ENCODE measurements at places on chromosomes 6 and 20. TPM values are rescaled to one million over a fixed set of nuclear protein-coding genes. Genes with fewer than 3 reads are reported as not detected.
A peak's percentile ranks its signal among the peaks of the same experiment; 100 is the strongest.

- no peak overlapping the region for H3K27ac ChIP-seq
- DNase-seq: no peak
- no peaks in the 10 kb centered on the region for H3K27me3 ChIP-seq
- peaks cover 87% of the 10 kb centered on the region for H3K36me3 ChIP-seq
- H3K4me1 ChIP-seq: peaks cover 9% of the 10 kb centered on the region
Observed at GRCh38 chr6:111379831-111380230, 103.2 kb downstream of the REV3L start.

DNA sequence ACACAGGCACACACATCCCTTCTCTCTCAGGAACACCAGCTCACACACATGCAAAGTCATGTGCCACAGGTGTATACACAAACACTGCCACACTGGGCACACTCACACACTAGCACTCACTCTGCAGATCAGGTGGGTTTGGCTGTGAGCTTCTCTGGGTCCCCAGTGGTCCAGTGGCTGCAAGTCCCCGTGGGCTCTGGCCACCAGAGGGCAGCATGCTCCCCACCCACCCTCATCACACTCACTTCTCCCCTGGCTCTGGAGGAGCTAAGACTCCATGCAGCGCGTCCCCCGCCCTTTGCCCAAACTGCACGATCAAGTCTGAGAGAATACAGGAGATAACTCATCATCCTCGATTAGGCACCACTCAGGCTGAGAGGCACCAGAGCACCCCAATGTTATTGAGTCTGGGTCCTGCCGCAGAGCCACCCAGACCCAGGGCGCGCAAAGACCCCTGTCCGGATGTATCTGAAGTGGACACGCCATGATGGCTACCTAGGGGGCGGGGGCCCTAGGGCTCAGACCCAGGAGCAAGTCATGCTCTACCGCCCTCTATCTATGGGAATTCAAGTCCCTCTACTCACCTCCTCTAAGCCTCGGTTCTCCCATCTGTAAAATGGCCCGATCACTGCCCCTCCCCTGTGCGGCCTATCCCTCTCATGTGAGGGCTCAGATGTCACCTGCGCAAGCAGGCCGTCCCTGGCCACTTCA lies 90.5 kb downstream of the GRM4 start:
- no peak overlapping the region for H3K4me3 ChIP-seq
- DNase-seq: peak; percentile 34
- H3K4me1 ChIP-seq: peaks cover 13% of the 10 kb centered on the region
- peaks cover 41% of the 10 kb centered on the region for H3K27me3 ChIP-seq
- H3K36me3 ChIP-seq: no peaks in the 10 kb centered on the region

GRCh38 chr6:112304680-112305079 lies 42.5 kb upstream of the RFPL4B start:
- H3K36me3 ChIP-seq: no peaks in the 10 kb centered on the region
- H3K4me3 ChIP-seq: no peak overlapping the region
- no peaks in the 10 kb centered on the region for H3K27me3 ChIP-seq
- peaks cover 6% of the 10 kb centered on the region for H3K4me1 ChIP-seq
- DNase-seq: no peak

DNA sequence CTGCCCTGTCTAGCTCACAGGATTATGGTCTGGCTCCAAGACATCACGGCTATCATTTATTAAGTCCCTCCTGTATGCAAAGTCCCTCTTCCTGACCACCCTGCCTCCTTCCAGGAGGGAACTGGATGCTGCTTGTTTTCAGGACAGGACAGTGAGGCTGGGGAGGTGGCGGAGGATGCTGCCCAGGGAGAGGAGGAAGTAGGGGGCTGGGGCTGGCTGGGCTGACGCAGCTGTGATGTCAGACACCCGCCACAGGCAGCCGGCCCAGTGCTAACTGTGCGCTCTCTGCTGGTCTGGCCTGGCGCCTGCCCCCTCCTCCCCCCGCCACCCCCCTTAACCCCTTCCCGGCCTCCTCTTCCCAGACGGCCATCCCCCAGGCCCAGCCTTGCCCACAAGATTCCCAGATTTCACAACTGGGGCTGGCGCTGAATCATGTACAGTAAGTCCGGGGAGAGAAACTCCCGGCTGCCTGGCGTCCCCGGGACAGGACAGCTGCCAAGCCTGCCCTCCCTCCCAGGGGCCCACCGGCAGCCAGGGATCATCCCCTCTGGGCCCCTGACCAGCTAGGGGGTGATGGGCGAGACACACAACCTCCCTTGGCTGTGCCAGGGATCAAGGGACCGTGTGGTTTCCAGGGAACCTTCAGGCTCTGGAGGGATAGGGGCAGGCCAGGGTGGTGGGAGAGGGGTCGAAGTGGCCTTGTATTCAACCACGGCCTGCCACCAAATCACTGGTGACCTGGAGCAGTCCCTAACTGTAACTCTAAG lies 118.1 kb downstream of the CEBPB start:
- DNase-seq: peak; percentile 89
- peak overlapping the region; percentile 40 for H3K4me3 ChIP-seq
- no peaks in the 10 kb centered on the region for H3K36me3 ChIP-seq

- no peak overlapping the region for H3K27ac ChIP-seq
- H3K36me3 ChIP-seq: no peaks in the 10 kb centered on the region
- H3K27me3 ChIP-seq: no peaks in the 10 kb centered on the region
- no peak overlapping the region for H3K4me3 ChIP-seq
- peak; percentile 82 for DNase-seq
Observed at GRCh38 chr6:38567436-38567835, 72.3 kb downstream of the BTBD9 start.

- H3K36me3 ChIP-seq: no peaks in the 10 kb centered on the region
- no peaks in the 10 kb centered on the region for H3K27me3 ChIP-seq
- no peak overlapping the region for H3K4me3 ChIP-seq
- H3K27ac ChIP-seq: no peak overlapping the region
- DNase-seq: peak; percentile 50
- H3K4me1 ChIP-seq: no peaks in the 10 kb centered on the region
Observed at GRCh38 chr20:19628570-19629134, 129.4 kb upstream of the RIN2 start.

DNA sequence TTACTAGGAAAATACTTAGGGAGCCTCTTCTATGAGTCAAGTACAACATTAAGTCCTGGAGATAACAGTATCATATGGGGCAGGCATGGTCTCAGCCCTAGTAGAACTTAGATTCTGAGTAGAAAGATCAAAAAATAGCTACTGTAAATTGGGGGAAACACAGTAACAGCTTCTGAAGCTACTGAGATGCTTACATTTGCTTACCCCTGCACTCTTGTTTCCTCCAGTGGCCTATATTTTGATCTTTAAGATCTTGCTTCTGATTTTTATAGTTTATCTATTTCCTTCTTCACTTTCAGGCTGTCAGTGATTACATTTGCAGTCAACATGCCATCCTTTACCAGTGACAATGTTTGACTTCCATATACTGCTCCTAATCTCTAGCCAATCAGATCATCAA lies 35.3 kb downstream of the HIVEP2 start:
- no peak overlapping the region for H3K4me3 ChIP-seq
- DNase-seq: no peak
- no peaks in the 10 kb centered on the region for H3K36me3 ChIP-seq
- no peak overlapping the region for H3K27ac ChIP-seq
- H3K27me3 ChIP-seq: no peaks in the 10 kb centered on the region
- H3K4me1 ChIP-seq: peaks cover 18% of the 10 kb centered on the region

DNA sequence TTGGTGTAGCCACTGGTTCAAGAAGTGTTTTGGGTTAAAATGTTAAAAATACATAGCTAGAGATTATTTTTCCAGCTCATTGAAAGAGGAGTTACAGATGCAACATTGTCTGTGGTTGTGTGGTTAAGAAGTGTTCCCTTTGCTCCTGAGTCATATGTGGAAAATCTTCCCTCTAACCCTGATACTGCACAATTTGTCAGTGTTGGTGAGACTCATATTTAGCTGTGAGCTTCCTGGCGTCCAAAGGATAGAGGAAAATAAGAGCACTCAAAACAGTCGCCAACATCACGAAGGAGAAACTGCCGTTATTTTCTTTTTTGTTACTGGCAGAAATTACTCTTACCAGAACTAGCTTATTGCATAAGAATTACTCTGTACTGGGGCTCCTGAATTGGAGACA lies 250.4 kb downstream of the CDH4 start:
- no peaks in the 10 kb centered on the region for H3K36me3 ChIP-seq
- H3K27ac ChIP-seq: no peak overlapping the region
- H3K4me3 ChIP-seq: no peak overlapping the region

- no peak for DNase-seq
- H3K27me3 ChIP-seq: no peaks in the 10 kb centered on the region
- H3K27ac ChIP-seq: no peak overlapping the region
- H3K4me3 ChIP-seq: no peak overlapping the region
- H3K36me3 ChIP-seq: peaks cover 20% of the 10 kb centered on the region
Observed at GRCh38 chr6:111280445-111280955, 193.2 kb downstream of the SLC16A10 start.

DNA sequence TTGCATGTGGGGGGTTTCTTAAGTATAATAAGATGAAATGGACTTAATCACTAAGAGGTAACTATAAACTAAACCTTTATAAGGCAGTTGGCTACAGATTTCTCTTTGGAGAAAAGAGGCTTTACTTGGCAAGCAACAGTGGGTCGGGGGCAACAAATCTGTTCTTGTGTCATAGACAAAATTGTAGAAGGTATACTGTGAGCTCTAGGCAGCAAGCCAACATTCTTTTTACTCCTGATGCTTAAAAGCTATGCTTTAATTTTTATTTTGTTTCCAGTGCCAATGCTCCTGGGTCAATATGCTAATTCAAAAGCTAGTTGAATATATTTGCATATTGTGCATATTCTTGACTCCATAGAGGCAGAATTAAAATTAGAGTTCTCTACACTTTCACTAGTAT lies 495.4 kb downstream of the BTBD3 start:
- DNase-seq: no peak
- H3K4me1 ChIP-seq: no peaks in the 10 kb centered on the region
- H3K27ac ChIP-seq: no peak overlapping the region
- no peak overlapping the region for H3K4me3 ChIP-seq
- H3K27me3 ChIP-seq: no peaks in the 10 kb centered on the region
- no peaks in the 10 kb centered on the region for H3K36me3 ChIP-seq

- H3K4me1 ChIP-seq: no peaks in the 10 kb centered on the region
- H3K36me3 ChIP-seq: no peaks in the 10 kb centered on the region
- no peak overlapping the region for H3K4me3 ChIP-seq
- H3K27ac ChIP-seq: no peak overlapping the region
- H3K27me3 ChIP-seq: peaks cover 8% of the 10 kb centered on the region
Observed at GRCh38 chr20:62776692-62777527, 19.4 kb upstream of the MRGBP start.

- peaks cover 6% of the 10 kb centered on the region for H3K4me1 ChIP-seq
- H3K36me3 ChIP-seq: no peaks in the 10 kb centered on the region
- H3K27me3 ChIP-seq: peaks cover 8% of the 10 kb centered on the region
- H3K4me3 ChIP-seq: no peak overlapping the region
Observed at GRCh38 chr20:699811-700338, 24.3 kb upstream of the SCRT2 start.

DNA sequence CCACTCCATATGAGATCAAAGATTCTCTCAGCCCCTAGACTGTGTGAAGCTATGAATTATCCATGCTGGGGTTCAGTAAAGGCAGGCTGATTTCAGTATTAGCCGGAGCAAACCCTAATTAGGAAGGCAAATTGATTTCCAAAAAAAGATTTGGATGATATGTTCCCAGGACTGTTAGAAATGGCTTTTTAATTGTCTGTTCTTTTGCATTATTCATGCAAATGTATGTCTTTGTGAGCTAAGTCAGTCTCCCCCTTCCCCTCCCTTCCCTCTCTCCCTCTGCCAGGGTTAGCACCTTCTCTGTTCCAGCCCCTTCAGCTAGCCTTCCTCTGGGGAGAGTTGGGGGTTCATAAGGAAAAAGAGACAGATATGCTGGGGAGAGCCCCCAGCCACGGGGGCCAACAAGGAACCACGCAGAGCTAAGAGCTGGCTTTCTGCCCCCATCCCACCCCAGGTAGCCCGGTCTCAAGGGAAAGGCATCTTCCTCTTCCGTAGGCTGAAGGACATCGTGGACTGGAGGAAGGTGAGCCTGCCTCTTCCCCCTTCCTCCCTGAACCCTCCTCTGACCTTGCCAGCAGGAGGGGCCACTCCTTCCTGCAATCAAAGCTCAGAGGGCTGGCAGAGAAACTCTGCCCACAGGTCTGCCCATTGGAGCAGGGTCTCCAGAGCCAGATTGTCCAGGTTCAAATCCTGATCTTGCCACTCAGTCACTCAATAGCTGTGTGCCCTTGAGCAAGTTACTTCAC lies 32.3 kb downstream of the PDRG1 start:
- DNase-seq: no peak
- H3K4me1 ChIP-seq: no peaks in the 10 kb centered on the region
- no peaks in the 10 kb centered on the region for H3K36me3 ChIP-seq
- H3K27me3 ChIP-seq: peaks cover 2% of the 10 kb centered on the region
- H3K4me3 ChIP-seq: no peak overlapping the region

DNA sequence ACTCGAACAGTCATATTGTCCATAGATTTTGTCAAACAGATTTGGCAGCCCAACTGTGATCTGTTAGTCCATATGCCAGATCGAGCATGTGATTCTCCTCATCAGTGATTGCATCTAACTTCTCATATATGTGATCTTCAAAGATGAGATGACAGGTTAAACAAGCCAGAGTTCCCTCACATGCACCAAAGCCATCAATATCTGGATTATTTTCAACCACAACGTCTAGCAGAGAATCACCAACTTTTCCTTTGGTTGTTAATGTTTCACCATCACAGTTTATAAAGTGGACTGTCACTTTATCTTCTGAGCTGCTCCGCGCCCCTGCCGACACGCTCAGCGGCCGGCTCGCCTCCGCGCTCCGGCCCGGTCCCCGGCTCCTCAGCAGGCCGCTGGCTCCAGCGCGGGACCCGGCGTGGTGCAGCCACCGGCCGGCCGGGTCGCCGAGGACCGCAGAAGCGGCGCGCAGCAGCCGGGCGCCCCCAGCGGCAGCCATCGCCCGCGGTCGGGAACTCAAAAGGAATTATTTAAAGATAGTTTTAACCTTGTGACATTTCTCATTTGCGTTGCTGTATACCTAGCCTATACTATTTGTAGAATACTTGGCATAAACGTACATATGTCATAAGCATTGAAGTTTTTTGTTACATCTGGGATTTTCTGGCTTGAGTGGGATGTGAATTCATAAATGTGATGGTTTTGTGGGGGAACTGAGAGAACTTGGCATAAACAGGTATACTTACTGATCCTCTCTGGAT lies 40.1 kb upstream of the DYNLRB1 start:
- no peaks in the 10 kb centered on the region for H3K36me3 ChIP-seq
- no peaks in the 10 kb centered on the region for H3K27me3 ChIP-seq

GRCh38 chr6:157716251-157716995 lies 106.6 kb upstream of the SNX9 start:
- H3K4me1 ChIP-seq: peaks cover 33% of the 10 kb centered on the region
- H3K27ac ChIP-seq: peak overlapping the region; percentile 58
- no peak for DNase-seq
- H3K27me3 ChIP-seq: no peaks in the 10 kb centered on the region
- no peak overlapping the region for H3K4me3 ChIP-seq

The OPN5 gene
- 0.15 TPM for polyA plus RNA-seq

The NCR2 gene
- polyA plus RNA-seq: not detected

The BACH2 gene
- polyA plus RNA-seq: 0.29 TPM

The LTB gene
- 0.65 TPM for polyA plus RNA-seq

The GDAP1L1 gene
- polyA plus RNA-seq: 0.66 TPM

The EYS gene
- polyA plus RNA-seq: not detected

The FNDC1 gene
- 0.20 TPM for polyA plus RNA-seq

The LGSN gene
- polyA plus RNA-seq: not detected
